ENCODE measurements at places on chromosomes 12 and 14. TPM values are rescaled to one million over a fixed set of nuclear protein-coding genes. Genes with fewer than 3 reads are reported as not detected.

PPM1H gene
- total RNA-seq, result 0.88 TPM

EPYC gene
- total RNA-seq, result not detected

ANO2 gene
- not detected for total RNA-seq

HPD gene
- 0.22 TPM for total RNA-seq

KRT74 gene
- not detected for total RNA-seq

CLEC1A gene
- total RNA-seq, result not detected

CCDC38 gene
- total RNA-seq, result not detected

GLT8D2 gene
- total RNA-seq, result 28.2 TPM

CLEC4C gene
- total RNA-seq, result not detected

TBC1D30 gene
- total RNA-seq, result under 0.01 TPM

BCL11B gene
- not detected for total RNA-seq

SLC17A8 gene
- total RNA-seq, result not detected

KRT85 gene
- total RNA-seq, result not detected

TAS2R8 gene
- not detected for total RNA-seq

SAMD15 gene
- 3.6 TPM for total RNA-seq
